T-helper 17 cell (primary cell): ENCODE measurements at places on chromosomes 12 and 14. TPM values are rescaled to one million over a fixed set of nuclear protein-coding genes. Genes with fewer than 3 reads are reported as not detected.

GRCh38 chr12:60210756-60211155, 614.9 kb downstream of the SLC16A7 start:
- no peak for DNase-seq

GRCh38 chr14:22002860-22003284, 329.3 kb upstream of the OR4E1 start:
- peak; percentile 47 for DNase-seq

DNA sequence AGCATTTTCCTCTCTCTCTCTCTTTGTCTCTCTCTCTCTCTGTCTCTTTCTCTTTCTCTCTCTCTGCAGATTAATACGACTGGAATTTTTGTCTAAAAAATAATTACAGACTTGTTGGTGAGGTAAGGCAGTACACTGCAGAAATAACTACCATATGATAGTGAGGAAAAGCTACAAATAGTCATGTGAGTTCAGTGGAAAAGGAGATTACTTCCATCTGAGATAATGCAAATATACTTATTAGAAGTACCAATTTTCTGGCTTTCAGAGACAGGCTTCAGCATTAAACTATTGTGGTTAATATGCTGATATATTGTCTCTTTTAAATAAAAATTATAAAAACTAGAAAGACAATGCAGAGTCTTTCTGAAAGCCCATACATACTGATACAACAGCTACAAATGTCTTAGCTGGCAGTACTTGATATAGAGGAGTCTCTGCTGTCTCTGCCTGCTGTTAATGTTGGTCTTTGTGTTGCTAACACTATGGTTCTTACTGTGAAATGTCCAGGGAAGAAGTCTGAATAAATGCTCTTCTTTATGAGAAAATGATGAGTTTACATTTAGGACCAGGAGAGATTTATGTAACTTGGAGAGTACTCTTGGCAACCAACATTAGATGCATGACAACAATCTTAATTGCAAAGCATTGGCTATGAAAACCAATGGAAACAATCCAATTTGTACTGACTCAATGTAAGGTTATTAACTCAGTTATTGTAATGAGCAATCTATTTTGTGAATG, 167.0 kb downstream of the LRFN5 start:
- DNase-seq = no peak

Gene CCDC184
- 8.6 TPM for total RNA-seq
